ENCODE measurements at places on chromosomes 16 and 17. TPM values are rescaled to one million over a fixed set of nuclear protein-coding genes. Genes with fewer than 3 reads are reported as not detected.
A peak's percentile ranks its signal among the peaks of the same experiment; 100 is the strongest.

DNA sequence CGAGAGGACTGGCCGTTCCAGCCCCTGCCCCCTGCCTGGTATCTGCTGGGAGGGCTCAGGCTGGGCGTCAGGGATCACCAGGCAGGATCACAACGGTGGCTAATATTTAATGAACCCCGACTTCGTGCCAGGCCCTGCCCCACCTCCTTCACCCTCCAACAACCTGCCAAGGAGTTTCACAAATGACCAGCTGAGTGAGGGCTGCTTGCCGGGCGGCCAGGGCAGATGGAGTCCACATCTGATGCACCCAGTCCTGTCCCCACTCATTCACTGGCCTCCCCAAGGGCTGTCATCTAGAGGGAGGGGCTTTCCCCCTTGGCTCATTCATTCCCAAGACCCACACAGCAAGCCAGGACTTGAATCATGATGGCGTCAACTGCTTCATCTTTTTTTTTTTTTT, 17.5 kb downstream of the UBALD1 start:
- no peaks in the 10 kb centered on the region for H3K4me1 ChIP-seq
- no peak overlapping the region for H3K27ac ChIP-seq
- DNase-seq = no peak
- no peaks in the 10 kb centered on the region for H3K27me3 ChIP-seq
- H3K36me3 ChIP-seq = no peaks in the 10 kb centered on the region

DNA sequence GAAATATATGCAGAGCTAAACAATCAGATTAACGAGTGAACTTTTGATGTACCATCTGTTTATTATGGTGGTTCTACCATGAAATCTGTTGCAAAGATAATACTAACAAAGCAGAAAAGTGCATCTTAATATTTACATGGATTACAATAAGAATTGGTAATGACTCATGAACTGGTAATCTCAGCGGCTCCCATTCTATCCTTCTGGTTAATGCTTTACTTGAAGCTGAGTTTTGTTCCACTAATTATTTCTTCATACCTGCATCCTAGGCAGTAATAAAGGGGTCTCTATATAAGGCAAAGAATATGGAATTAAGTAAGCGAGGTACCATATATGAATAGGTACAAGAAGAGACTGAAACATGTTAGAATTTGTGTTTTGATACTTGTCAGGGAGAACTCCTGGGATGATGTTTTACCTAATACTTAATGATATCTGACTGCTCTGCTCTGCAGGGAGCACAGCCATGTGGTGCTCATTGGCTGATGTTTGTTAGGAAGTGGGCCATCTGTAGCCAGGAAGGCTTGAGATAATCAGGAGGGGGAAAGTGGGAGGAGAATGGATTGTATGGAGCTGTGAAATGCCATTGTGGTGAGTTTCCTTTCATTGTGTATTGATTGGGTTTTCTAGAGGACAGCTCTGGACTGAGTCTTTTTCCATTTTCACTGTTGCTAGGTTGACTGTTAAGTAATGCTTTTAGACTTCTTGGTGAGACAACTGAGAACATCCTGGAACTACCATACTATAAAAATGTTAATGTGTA, 52.6 kb downstream of the MAP2K6 start:
- no peaks in the 10 kb centered on the region for H3K4me1 ChIP-seq
- no peaks in the 10 kb centered on the region for H3K36me3 ChIP-seq
- no peak for DNase-seq
- no peak overlapping the region for H3K4me3 ChIP-seq
- no peak overlapping the region for H3K27ac ChIP-seq

DNA sequence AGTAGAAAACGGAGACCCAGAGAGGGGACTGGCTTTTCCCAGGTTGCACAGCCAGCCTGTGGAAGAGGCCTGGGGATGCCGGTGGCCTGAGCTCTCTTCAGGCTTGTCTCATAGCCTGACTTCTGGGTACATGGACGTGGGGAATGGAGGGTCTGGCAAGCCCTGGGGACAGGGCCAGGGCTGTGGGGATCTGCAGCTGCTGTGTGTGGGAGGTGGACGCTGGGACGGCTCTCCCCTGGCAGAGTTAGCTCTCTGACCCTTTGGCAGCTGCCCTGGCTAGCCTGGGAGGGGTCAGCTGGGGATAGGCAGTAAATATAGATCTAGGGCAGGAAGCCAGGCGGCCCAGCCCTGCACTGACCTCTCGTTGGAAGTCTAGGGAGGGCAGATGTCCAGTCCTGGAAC, 20.5 kb downstream of the SLC4A1 start:
- H3K4me3 ChIP-seq = no peak overlapping the region
- no peaks in the 10 kb centered on the region for H3K36me3 ChIP-seq
- DNase-seq = no peak

DNA sequence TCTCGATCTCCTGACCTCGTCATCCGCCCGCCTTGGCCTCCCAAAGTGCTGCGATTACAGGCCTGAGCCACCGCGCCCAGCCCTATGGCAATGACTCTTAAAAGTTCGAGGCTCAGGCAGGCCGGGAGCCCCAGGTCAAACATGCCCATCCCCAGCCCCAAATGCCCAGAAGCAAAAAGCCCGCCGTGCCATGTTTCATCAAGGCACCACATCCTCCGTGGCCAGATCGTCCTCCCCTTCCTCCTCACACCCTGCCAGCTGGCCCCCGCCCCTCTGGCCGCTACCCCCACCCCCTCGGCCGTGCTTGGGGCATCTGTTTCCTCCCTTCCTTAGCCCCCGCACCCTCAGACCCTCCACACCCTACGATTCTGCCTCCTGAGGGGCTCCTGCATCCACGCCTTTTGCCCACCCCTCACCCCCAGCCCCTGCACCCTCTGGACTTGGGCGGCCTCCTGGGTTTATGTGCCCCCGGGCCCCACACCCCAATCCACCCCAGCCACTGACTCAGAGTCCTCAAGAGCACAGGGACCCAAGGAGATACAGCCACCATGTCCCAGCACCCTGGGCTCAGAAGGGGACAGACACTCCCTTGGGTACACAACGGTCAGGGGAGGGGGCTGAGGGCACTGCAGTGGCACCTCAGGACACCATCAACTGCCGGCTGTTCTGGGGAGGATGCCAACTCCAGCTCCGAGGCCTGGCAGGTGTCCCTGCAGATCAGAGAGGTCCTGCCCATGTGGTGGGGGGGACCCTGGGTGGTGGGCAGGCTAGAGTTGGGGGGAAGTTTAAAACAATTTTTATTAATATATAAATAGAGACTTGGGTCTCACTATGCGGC, 7.1 kb downstream of the CTRB1 start:
- H3K4me1 ChIP-seq = no peaks in the 10 kb centered on the region
- no peak overlapping the region for H3K27ac ChIP-seq
- no peak for DNase-seq
- no peaks in the 10 kb centered on the region for H3K27me3 ChIP-seq

- no peak overlapping the region for H3K27ac ChIP-seq
- H3K4me3 ChIP-seq = no peak overlapping the region
- no peaks in the 10 kb centered on the region for H3K27me3 ChIP-seq
- no peaks in the 10 kb centered on the region for H3K36me3 ChIP-seq
- DNase-seq = no peak
- H3K4me1 ChIP-seq = no peaks in the 10 kb centered on the region
Measured at GRCh38 chr17:43556292-43556691, 10.2 kb upstream of the ETV4 start.

- H3K36me3 ChIP-seq = no peaks in the 10 kb centered on the region
- H3K27me3 ChIP-seq = no peaks in the 10 kb centered on the region
- peak overlapping the region; percentile 92 for H3K27ac ChIP-seq
- peaks cover 61% of the 10 kb centered on the region for H3K4me1 ChIP-seq
- H3K4me3 ChIP-seq = peak overlapping the region; percentile 77
Measured at GRCh38 chr17:27473190-27473747, 17.0 kb downstream of the KSR1 start.

DNA sequence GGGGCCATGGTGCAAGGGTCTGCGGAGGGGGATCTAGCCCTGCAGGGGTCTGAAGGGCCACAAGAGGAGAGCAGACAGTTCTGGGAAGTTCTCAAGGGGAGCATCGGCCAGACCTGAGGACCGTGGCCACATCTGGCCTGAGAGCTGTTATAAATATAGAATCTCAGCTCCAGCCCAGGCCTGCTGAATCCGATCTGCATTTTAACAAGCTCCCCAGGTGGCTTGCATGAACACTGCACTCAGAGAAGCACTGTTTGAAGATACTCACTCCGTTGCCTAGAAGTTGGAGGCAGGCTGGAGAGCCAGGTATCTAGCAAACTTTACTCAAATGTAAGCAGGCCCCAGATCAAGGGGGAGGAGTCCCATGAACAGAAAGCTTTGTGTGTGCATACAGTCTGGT, 61.3 kb downstream of the NKD1 start:
- DNase-seq = no peak
- H3K4me3 ChIP-seq = no peak overlapping the region
- no peaks in the 10 kb centered on the region for H3K27me3 ChIP-seq
- no peaks in the 10 kb centered on the region for H3K4me1 ChIP-seq

DNA sequence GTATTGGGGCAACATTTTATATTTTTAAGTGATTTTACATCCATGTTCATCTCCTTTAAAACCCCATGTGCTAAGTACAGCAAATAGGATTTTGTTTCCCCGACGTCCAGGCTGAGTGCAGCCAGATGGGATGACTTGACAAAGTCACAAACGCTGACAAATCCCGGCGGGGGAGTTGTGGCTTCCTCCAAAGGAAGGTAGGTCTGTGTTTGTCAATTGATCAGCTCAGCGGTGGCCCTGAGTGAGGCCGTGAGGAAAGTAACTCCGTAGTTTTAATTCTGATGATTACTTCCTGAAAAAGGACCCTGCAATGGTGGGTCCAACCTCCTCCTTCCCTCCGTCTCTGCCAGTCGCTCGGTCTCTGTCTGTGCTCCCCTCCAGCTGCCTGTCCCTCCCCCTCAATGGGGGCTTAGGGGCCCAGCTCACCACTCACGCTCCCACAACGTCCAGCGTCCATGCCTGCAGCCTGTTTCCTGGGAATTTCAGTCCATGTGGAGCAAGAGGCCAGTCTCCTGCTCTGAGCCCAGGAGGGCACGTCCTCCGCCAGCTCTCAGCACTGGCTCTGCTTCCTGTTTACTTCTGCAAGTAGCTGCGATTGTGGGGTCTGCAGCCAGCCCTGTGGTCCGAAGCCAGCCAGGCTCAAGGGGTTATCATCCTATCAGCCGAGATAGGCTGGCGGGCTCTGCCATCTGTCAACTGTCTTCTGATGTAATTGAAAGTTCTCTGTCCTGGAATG, 209.4 kb upstream of the FOXF1 start:
- H3K27ac ChIP-seq = no peak overlapping the region
- DNase-seq = no peak
- H3K36me3 ChIP-seq = no peaks in the 10 kb centered on the region
- no peak overlapping the region for H3K4me3 ChIP-seq
- H3K27me3 ChIP-seq = peaks cover 18% of the 10 kb centered on the region
- no peaks in the 10 kb centered on the region for H3K4me1 ChIP-seq

DNA sequence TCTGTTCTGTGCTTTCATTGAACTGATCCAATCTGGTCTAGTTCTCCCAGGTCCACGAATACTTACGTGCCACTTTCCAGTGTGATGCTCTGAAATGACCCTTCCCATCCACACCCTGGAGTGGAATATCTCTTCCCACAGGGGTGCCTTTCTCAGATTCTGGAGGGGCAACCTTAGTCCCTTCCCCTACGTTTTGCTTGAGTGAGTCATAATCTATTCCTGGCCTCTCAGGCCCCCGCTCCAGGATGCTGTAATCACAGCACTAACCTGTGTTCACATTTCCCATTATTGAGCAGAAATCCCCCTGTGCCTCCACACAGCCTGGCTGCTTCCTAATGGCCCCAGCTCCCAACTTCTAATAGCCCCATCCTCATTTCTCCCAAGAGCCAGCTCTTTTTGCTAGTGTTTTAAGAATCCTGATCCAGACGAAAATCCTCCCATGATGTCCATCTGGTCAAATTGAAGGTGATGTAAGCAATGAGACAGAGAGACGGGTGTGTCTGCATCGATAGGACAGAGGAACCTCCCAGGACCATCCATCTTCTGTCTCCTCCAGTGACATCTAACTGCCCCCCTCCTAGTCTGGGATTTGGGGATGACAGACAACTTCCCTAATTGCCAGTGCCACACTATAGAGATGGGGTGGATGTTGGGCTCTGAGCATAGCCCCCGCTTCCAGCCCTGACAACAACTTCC, 164.0 kb upstream of the MAF start:
- no peaks in the 10 kb centered on the region for H3K27me3 ChIP-seq
- H3K4me1 ChIP-seq = no peaks in the 10 kb centered on the region
- DNase-seq = no peak
- no peaks in the 10 kb centered on the region for H3K36me3 ChIP-seq
- no peak overlapping the region for H3K27ac ChIP-seq

- peaks cover 8% of the 10 kb centered on the region for H3K4me1 ChIP-seq
- no peak overlapping the region for H3K4me3 ChIP-seq
- no peak overlapping the region for H3K27ac ChIP-seq
Measured at GRCh38 chr17:50051082-50051576, 4.8 kb upstream of the ITGA3 start.

DNA sequence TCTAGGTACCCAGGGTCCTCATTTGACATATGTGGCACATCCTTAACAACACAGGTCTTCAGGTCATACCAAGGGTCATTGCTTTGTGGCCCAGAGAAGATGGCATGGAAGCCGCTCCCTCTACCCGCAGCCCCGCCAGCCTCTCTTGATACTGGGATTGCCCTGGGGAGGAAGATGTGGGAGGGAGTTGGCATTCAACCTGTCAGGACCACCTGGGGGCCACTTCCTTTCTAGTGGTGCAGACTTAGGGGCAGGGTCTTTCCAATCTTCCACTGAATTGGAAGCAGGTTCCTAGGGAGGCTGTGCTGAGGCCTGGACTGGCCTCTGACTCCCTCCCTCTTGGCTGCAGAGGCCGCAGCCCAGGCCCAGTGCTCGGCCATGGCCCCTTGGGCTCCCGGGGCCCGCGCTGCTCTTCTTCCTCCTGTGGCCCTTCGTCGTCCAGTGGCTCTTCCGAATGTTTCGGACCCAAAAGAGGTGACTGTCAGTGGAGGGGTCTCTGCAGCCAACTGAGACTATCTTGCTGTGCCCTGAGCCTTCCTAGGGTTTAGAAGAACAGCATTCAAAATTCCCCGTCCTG, 5.1 kb upstream of the HEXIM1 start:
- no peak for DNase-seq
- no peaks in the 10 kb centered on the region for H3K36me3 ChIP-seq
- H3K27ac ChIP-seq = no peak overlapping the region
- no peak overlapping the region for H3K4me3 ChIP-seq

GRCh38 chr17:38454532-38454931, 26.3 kb downstream of the ARHGAP23 start:
- no peaks in the 10 kb centered on the region for H3K36me3 ChIP-seq
- DNase-seq = no peak
- no peak overlapping the region for H3K4me3 ChIP-seq
- no peaks in the 10 kb centered on the region for H3K4me1 ChIP-seq

The KRTAP4-11 gene
- not detected for total RNA-seq

Measured in CD4-positive, CD25-positive, alpha-beta regulatory T cell (primary cell).